Coronary artery (tissue), 2 donors: ENCODE measurements at places on chromosomes 2 and 18.

GRCh38 chr2:55239656-55240222 is 7.3 kb downstream of the RPS27A start:
- DNase-seq, result no peak

DNA sequence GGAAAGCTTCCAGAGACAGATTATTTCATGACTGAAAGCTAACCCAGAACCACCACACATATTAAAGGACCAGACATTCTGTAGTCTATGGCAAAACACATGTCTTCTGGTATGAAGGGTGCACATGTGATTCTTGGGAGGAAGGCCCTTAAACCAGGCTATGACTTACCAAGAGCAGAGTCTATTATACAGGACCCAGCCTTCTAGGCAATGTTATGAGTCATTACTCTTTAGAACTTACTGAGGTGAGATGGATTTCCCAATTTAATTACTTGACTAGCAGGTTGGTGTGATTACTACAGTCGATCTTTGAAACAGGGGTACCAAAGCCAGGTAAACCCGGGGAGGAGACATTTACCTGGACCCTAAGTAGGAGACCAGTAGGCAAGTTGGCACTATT is 350.8 kb downstream of the TRIB2 start:
- DNase-seq, result no peak

- DNase-seq, result no peak
These were observed 25.0 kb upstream of the MAP3K20 start for GRCh38 chr2:173050684-173051083.

DNA sequence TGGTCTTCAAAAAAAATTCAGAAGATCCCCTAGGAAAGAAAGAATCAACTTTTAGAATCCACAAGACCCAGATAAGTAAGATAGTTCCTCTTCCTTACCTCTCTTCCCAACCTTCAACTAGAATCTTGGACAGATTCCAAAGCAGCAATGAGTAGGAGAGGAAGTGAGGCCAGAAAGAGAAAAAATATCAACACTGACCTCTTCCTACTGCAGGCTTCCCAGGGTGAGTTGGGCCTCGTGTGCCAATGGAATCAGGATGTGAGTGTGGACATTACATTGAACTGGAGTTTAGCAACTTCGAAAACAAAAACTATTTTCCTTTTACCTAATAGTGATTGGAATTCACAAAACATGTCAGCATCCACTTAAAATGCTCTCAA is 102.5 kb upstream of the PIEZO2 start:
- no peak for DNase-seq

DNA sequence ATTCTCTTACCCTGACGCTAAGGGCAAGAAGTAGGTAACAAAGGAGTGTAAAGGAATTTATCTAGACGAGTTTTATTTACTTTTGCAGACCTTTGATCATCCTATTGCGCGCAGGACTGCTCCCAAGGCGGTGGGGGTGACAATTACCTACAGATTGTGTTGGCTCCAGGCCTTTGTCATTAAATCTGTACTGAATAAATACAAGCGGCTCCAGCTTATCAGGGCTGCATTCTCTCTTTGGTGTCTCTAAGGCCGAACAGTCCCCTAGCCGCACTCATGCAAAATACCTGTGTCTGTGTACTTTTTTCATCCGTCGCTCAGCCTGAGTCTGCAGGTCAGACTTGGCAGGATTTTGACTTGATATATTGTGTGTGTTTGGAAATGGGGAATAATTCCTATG is 57.9 kb upstream of the DYSF start:
- no peak for DNase-seq

DNA sequence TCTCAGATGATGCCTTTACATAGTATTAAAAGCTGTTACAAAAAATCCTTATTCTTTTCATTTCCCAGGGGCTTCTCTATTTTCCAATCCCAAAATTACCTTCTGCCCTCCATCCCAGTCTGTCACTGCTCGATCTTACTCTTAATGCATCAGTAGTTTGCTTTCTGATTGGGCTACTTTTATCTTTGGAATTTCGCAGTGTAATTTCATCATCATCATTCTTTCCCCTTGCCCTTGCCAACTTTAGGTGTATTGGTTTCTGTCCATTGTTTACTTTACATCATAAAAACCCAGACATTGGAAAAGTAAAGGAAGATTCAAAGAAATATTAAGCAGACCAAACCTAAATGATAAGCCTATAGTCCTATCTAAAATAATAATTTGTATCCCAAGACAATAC is 457.2 kb downstream of the PIK3C3 start:
- no peak for DNase-seq

GRCh38 chr2:222076973-222077690 is 221.7 kb downstream of the PAX3 start:
- DNase-seq, result no peak

GRCh38 chr2:116145031-116145430 is 1669.5 kb upstream of the DDX18 start:
- no peak for DNase-seq
